ENCODE measurements at places on chromosomes 16 and 17.
A peak's percentile ranks its signal among the peaks of the same experiment; 100 is the strongest.

- no peak overlapping the region for H3K4me3 ChIP-seq
- H3K27ac ChIP-seq: no peak overlapping the region
- H3K27me3 ChIP-seq: peaks cover 8% of the 10 kb centered on the region
- DNase-seq: no peak
Observed at GRCh38 chr16:4591706-4592470, 22.8 kb downstream of the UBALD1 start.

GRCh38 chr17:40648384-40648968 is 858 bp upstream of the SMARCE1 start:
- peaks cover 23% of the 10 kb centered on the region for H3K4me1 ChIP-seq
- H3K36me3 ChIP-seq: peaks cover 21% of the 10 kb centered on the region
- DNase-seq: no peak

- H3K27ac ChIP-seq: no peak overlapping the region
- H3K4me1 ChIP-seq: no peaks in the 10 kb centered on the region
- H3K4me3 ChIP-seq: no peak overlapping the region
Observed at GRCh38 chr16:18827890-18828289, 26.5 kb upstream of the ARL6IP1 start.

DNA sequence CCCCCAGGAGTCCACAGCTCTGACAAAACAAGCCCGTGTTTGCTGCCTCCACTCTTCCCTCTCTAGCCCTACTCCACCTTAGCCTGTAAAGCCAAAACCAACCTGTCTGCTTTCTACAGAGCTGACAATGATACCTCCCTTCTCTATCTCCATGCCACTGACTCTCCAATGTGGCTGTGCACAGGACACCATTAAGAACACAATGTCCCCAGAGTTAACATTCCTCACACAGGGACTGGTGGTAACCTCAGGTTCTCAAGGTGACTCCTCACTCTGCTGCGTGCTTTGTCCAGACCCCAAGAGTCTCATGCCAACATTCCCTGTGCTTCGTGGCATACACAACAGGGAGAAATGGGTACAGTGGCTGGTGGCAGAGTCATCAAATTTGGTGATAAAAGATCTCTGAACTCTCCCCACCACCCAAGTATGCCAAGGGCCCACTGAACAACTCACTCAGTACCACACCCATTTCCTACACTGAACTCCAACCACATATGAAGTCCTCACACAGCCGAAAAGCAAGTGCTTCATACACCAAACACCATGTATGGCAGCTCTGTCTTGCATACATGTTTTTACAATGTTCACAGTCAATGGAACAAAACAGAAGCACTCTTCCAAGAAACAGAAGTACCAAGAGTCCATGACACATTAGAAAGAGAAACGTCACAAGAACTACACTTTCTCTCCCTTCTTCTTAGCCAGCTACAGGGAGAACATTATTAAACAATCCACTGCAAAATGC is 21.1 kb downstream of the CSNK2A2 start:
- H3K4me1 ChIP-seq: no peaks in the 10 kb centered on the region
- peaks cover 43% of the 10 kb centered on the region for H3K36me3 ChIP-seq
- no peak for DNase-seq
- H3K27ac ChIP-seq: no peak overlapping the region
- no peaks in the 10 kb centered on the region for H3K27me3 ChIP-seq
- no peak overlapping the region for H3K4me3 ChIP-seq

- no peak overlapping the region for H3K4me3 ChIP-seq
- H3K27ac ChIP-seq: no peak overlapping the region
- no peak for DNase-seq
- H3K4me1 ChIP-seq: no peaks in the 10 kb centered on the region
Observed at GRCh38 chr17:76510831-76511244, 9.6 kb upstream of the RHBDF2 start.

DNA sequence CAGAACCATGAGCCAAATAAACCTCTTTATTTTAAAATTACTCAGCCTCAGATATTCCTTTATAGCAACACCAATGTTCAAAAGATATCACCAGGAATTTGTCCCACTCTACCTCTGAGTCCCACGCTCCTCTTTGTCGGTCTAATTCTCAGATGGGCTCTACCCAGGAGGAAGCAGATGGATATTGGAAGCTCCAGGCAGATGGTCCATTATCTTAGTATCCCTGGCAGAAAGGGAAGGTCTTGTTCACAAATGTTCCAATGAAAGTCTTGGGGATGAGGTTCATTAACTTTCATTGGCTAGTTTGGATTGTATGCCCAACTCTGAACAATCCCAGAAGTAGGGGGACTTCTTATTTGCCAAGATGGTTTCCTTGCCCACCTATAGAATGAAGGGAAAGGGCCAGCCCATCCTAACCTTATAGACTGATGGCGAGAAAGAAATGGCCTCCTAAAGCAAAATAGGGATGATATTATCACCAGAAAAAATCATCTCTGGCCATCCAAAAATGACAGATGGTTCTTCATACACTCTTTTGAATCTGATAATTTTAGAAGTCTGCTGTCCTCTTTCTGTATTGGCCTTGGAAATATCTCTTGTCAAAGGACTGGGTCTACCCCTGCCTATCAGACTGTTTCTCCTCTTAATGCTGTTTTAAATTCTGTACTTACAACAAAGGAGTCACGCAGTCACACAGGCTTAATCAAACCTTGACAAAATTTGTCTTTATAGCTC is 21.3 kb upstream of the ELAC2 start:
- no peaks in the 10 kb centered on the region for H3K36me3 ChIP-seq
- no peak overlapping the region for H3K4me3 ChIP-seq
- peaks cover under 1% of the 10 kb centered on the region for H3K4me1 ChIP-seq
- DNase-seq: no peak
- H3K27ac ChIP-seq: no peak overlapping the region
- peaks cover 7% of the 10 kb centered on the region for H3K27me3 ChIP-seq

GRCh38 chr17:39700148-39700987 is 504 bp downstream of the ERBB2 start:
- peak overlapping the region; percentile 99 for H3K4me3 ChIP-seq
- DNase-seq: peak; percentile 77
- no peaks in the 10 kb centered on the region for H3K27me3 ChIP-seq
- peaks cover 6% of the 10 kb centered on the region for H3K36me3 ChIP-seq
- H3K27ac ChIP-seq: peak overlapping the region; percentile 97

- no peak overlapping the region for H3K27ac ChIP-seq
- H3K4me3 ChIP-seq: peak overlapping the region; percentile 84
- peaks cover 3% of the 10 kb centered on the region for H3K36me3 ChIP-seq
- no peaks in the 10 kb centered on the region for H3K4me1 ChIP-seq
Observed at GRCh38 chr16:67652578-67653127, 7.4 kb downstream of the ACD start.

- no peak for DNase-seq
- H3K4me1 ChIP-seq: peaks cover 8% of the 10 kb centered on the region
- no peak overlapping the region for H3K27ac ChIP-seq
- H3K4me3 ChIP-seq: no peak overlapping the region
- H3K36me3 ChIP-seq: no peaks in the 10 kb centered on the region
Observed at GRCh38 chr16:79264237-79265109, 336.1 kb downstream of the MAF start.

DNA sequence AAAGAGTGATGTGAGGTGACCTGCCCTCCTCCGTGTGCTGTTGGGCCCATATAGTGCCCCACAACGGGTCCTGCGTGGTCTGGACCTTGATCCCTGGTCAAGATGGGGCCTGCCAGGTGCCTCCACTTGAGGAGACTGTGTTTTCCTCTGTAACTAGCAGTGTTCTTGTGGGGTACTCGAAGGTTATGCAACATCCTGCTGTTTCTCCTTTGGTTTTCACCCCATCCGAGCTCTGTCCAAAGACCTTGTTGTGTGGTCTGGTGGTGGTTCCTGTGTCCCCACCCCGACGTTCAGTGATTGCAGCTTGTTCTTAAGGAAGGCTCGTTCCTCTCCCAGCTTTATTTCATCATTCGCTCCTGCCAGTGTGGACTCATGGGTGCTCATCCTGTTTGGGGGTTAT is 38.7 kb upstream of the ZNF750 start:
- H3K27ac ChIP-seq: peak overlapping the region; percentile 52
- H3K36me3 ChIP-seq: no peaks in the 10 kb centered on the region
- no peaks in the 10 kb centered on the region for H3K27me3 ChIP-seq
- DNase-seq: no peak

- H3K27me3 ChIP-seq: no peaks in the 10 kb centered on the region
- H3K27ac ChIP-seq: no peak overlapping the region
- H3K36me3 ChIP-seq: no peaks in the 10 kb centered on the region
- H3K4me3 ChIP-seq: no peak overlapping the region
Observed at GRCh38 chr16:4381072-4381934, 9.7 kb downstream of the VASN start.

DNA sequence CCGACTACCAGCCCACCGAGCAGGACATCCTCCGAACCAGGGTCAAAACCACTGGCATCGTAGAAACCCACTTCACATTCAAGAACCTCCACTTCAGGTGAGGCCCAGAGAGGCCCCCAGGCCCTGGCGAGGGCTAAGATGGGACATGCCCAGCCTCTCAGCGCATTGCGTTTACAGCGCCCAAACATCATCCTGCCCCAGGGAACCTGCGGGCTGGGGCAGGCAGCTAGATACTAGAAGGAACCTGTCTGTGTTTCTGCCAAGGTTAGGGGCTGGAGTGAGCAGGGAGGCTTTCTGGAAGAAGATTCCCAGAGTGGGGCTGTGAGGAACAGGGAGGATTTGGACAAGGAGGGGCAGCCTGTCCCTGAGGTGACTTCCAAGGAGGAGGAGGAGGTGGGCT is 90.6 kb downstream of the AMFR start:
- peak overlapping the region; percentile 70 for H3K27ac ChIP-seq
- no peaks in the 10 kb centered on the region for H3K36me3 ChIP-seq
- peaks cover 9% of the 10 kb centered on the region for H3K4me1 ChIP-seq
- no peak for DNase-seq
- no peak overlapping the region for H3K4me3 ChIP-seq

DNA sequence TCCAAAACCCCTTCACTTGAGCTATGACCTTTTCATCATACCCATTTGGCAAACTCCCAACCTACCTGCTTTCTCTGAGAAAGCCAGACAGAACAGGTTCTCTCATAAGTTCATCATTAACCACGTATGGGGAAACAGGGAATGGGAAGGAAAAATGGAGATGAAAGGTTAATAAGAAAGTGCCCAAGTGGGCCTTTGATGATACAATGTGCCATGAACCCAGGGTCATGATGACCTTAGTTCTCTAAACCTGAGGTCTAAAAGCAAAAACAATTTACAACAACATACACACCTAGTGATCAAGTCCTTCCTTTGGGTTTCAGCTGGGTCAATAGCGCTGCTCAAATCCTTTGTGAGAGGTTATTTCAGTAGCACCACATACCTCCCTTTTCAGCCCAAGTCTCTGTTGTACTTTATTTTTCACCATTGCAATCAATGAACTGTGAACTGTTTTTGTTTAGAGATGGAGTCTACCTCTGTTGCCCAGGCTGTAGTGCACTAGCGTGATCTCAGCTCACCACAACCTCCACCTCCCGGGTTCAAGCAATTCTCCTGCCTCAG is 14.5 kb upstream of the RANGRF start:
- no peaks in the 10 kb centered on the region for H3K27me3 ChIP-seq
- H3K27ac ChIP-seq: no peak overlapping the region
- H3K4me1 ChIP-seq: no peaks in the 10 kb centered on the region
- no peak overlapping the region for H3K4me3 ChIP-seq

DNA sequence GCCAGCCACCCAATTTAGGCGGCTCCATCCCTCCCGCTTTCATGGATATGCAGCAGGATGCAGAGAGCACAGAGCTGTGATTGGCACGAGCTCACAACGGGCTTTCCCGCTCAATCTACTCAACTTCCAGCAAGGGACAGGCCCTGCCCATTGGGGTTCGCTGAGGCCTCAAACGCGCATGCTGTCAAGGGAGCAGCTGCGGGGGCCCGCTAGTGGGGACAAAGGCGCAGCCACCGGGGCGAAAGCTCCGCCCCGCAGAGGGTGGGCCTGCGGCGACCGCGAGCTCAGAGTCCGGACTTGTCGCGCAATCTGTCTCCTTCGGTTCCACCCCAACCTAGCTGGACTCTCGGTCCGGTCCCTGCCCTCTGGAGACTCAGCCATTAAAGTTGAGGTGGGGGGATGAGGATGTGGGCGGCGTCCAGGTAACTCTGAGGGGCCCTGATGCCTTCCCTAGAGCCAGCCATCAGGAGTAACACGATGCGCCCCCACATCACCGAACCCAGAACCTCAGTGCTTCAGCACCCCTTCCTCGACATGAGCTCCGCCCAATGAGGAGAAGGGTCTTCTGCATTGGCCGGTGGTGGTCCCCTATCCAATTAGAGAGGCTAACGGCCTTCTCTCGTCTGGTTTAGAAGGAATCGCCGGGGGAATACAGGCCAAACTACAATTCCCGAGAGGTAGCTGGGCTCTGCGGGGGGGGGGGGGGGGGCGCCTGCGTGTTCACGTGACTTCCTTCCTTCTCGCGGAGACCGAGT is 489 bp upstream of the NFATC3 start:
- DNase-seq: peak; percentile 89
- H3K4me1 ChIP-seq: peaks cover 24% of the 10 kb centered on the region
- H3K27me3 ChIP-seq: no peaks in the 10 kb centered on the region

DNA sequence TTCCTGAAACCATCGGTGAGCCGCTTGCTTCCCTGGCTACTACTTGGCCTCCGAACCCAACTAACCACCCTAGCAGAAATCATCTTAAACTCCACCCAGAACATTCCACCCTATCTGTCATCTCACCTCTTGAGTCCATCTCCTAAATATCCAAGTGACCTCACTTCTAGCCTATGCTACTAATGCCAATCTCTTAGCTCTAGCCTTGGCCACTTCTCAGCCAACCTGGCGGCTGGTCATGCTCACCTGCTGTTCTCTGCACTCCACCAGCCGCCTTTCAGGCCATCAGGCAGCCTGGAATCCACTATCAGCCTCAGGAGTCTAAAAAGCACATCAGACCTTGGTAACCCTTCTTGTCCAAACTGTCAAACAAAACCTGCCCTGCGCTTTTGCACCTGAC is 11.9 kb upstream of the CYTH1 start:
- H3K4me3 ChIP-seq: peak overlapping the region; percentile 14
- peaks cover 25% of the 10 kb centered on the region for H3K4me1 ChIP-seq
- no peaks in the 10 kb centered on the region for H3K27me3 ChIP-seq

- H3K27ac ChIP-seq: no peak overlapping the region
- no peak overlapping the region for H3K4me3 ChIP-seq
- no peaks in the 10 kb centered on the region for H3K36me3 ChIP-seq
- no peak for DNase-seq
Observed at GRCh38 chr16:88643644-88643932, 5.2 kb downstream of the IL17C start.

DNA sequence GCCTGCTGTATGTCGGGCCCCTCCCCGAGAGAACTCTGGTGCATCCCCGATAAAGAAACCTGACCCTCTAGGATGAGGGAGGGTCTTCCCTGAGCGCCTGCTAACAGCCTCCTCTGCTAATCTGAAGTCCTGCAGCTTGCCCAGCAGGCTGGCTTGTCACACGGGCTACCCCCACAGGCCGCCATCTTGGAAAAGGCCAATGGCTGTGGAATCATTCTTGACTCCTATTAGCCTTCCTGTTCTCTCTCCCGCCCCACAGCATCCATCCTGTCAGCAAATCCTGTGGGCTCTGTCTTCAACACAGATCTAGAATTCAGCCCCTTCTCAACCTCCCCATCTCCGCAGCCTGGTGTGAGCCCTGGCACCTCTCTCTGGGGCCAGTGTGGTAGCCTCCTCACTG is 12.0 kb downstream of the IL4R start:
- peaks cover 19% of the 10 kb centered on the region for H3K4me1 ChIP-seq
- H3K27me3 ChIP-seq: no peaks in the 10 kb centered on the region

GRCh38 chr17:63270610-63271009 is 175.5 kb downstream of the CYB561 start:
- peaks cover 28% of the 10 kb centered on the region for H3K36me3 ChIP-seq
- DNase-seq: no peak
- peaks cover 4% of the 10 kb centered on the region for H3K4me1 ChIP-seq
- no peak overlapping the region for H3K27ac ChIP-seq
- H3K27me3 ChIP-seq: no peaks in the 10 kb centered on the region
